Inflammatory macrophage (primary cell): ENCODE measurements at places on chromosomes 3 and 15.

GRCh38 chr15:62546628-62547027 is 381.5 kb upstream of the C2CD4B start:
- DNase-seq: no peak

DNA sequence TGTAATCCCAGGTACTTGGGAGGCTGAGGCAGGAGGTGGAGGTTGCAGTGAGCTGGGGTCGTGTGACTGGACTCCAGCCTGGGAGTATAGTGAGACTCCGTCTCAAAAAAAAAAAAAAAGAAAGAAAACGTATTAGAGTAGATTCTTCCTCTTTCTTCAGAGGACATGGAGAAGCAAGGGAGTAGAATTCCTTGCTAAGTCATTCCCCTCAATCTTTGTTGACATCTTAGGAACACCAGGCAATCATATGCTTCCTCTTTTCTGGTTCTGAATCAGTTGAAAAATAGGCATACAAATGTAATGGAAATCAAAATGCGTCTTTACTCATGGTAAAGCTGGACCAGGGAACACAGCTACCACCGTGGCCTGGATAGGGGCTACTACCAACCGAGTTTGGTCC is 38.3 kb upstream of the ATOSA start:
- peak; percentile 3 for DNase-seq

DNA sequence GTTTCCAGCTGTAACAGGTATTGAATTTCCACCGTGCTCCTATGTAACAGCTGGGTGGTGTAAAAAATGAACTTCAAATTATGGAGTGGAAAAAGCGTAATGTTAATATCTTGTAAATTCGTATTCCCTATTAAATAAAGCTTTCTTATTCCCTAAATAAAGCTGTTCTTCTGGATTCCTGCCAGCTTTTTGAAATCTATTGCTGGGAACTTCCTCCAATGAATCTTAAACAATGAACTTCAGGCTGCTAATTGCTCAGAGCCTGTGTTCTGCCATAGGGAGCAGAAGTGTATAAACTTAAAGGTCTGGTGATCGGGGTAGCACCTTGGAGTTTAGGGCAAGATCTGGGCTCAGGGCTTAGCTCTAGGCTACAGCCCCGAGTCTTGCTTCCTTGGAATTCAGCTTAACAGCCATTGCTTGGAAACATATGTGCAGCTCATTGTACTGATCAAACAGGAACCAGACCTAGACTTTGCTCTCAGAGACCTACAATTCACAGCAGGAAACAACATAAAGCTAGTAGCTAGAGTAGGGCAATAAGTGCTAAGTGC is 1.4 kb downstream of the ARL14 start:
- DNase-seq: no peak

DNA sequence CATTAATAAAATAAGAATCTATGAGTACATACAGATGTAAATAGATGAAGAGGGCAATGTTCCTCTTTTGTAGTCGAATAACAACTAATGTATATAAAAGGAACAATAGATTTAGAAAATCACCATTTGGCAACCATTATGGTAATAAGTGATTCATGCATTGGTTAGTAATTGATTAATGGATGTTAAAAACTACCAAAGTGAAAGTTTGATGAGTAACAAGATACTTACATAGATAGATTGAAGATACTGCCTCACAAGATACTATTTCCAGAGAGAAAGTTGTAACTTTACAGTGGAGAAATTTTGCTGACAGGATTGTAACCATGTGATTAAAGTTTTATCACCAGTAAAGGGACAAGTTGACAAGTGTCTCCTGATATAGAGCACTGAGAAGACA is 55.0 kb downstream of the TCF12 start:
- DNase-seq: no peak

GRCh38 chr3:52056521-52056967 is at the start of gene DUSP7:
Gene DUSP7 (minus strand): TSS chr3:52056571. CDS start chr3:52056366, 205 bp downstream.
- peak; percentile 57 for DNase-seq

DNA sequence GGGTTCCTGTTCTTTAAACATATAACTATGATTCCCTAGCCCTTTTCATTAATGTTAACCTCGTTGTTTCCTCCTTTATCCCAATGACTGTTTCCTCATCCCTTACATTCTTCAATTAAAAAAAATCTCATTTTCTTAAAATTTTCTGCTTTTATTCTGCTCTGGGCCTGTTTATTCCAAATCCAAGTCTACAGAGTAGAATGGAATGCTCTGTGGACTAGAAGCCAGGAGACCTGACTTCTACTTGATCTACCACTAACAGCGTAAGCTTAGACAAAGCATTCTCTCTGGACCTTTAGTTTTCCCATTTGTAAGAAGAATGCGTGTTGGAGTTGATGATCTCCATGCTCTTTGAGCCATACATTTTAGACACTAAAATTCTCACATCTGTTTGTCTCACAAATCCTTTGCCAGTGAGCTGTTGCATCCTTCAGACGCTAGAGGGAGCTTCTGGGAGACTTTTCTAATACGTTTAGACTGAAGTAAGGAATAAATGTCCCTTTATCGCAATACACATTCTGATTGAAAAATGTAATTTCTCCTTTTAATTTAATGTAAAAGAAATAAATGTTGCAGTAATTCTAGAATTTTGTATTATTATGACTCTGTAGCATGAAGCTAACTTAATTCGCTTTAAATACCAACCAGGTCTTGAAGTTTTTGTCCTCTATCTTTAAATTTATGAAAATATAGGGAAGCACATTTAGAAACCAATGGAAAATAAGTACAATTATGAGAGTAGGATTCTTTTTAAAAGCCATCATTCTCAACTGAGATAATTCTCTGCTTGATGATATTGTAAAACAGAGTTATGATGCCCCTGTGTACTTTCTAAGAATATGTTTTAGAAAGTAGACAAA is 21.7 kb upstream of the GMNC start:
- DNase-seq: peak; percentile 61

DNA sequence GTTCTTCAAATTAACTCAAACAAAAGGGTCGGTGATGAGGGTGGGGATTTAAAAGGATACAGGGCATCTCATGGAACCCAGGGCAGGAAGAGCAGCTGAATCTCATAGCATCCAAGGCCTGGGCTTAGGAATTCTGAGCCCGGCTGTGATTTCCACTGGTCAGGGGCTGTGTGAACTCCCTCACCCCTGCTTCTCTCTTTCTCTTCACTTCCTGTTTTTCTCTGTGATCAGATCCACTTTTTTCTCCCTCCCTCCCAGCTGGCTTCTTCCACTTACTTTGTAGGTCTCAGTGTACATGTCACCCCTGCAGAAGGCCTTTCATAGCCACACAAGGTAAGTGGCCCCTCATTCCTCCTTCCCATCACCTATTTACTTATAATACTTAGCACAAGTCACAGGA is 68.2 kb upstream of the CORO2B start:
- no peak for DNase-seq

GRCh38 chr15:48407646-48408045 is 76.4 kb downstream of the DUT start:
- no peak for DNase-seq

DNA sequence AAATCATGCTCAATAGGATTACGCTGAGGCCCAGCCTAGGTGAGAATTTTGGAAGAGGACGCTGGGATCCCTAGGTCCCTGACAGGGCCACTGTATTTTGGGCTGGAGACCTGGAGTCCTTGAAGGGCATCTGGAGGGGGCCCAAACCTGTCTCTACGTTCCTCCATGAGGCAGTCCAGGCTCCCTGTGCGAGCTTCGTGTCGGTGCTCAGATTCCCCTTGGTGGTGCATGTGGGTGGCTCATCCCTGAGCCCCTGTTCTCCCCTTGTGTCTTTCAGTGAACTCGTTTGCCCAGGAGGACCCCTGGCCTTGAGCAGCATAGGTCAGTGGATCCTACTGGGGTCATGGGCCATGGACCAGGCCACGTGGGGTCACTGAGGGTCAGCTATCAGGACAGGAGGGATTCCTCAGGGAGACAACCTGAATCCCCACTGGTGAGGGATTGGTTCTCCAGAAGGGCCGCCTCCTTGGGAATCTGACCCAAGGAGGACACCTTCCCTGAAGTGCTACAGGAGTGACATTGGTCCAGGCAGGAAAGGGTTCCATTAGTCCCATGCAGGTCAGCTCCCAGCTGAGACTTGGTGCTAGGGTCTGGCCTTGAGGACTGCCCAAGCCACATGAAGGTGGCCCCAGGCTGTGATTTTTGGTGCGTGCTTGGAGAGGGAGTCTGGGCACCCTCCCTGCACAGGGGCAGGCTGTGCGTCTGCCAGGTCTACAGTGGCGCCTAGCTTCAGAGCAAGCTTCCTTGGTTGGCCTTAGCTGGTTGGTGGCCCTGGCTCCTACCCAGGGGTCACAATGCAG is 229.8 kb downstream of the SNRPN start:
- DNase-seq: no peak

GRCh38 chr3:66638717-66639116 is 137.9 kb upstream of the LRIG1 start:
- DNase-seq: peak; percentile 26

GRCh38 chr3:3189102-3189727 is 9.7 kb upstream of the CRBN start:
- no peak for DNase-seq

GRCh38 chr3:42509111-42509510 is 6.7 kb downstream of the VIPR1 start:
- DNase-seq: no peak

DNA sequence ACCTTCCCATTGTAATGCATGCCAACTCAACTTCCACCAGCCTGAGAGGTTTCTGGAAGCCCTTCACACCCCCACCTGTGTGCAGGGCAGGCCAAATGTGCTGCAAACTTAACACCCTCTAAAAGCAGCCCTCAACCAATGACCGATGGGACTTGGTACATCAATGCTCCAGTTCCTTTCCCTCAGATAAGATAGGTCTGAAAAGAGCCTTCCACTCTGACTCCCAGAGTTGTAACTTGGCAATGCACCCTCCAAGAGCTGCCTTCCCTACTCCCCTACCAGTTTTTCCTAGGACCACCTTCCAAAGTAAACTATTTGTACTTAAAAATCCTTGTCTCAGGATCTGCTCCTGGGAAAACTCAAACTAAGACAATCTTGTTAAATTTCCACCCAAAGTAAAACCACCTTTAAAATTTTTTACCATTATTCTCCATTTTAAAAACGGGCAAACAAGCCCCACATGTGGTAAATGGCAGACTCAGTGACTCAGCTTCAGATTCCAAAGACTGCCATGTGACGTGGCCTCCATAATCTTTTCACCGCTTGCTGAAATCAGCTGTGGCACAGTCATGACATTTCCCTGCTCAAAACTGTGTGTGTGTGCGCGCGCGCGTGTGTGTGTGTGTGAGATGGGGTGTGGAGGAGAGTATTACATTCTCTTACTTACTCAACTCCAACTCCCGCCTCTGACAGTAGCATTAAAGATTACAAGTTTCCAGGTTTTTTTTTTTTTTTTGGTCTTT is 17.2 kb downstream of the RASGRP1 start:
- DNase-seq: no peak

GRCh38 chr3:43696441-43696840 is 5.7 kb downstream of the ABHD5 start:
- no peak for DNase-seq

DNA sequence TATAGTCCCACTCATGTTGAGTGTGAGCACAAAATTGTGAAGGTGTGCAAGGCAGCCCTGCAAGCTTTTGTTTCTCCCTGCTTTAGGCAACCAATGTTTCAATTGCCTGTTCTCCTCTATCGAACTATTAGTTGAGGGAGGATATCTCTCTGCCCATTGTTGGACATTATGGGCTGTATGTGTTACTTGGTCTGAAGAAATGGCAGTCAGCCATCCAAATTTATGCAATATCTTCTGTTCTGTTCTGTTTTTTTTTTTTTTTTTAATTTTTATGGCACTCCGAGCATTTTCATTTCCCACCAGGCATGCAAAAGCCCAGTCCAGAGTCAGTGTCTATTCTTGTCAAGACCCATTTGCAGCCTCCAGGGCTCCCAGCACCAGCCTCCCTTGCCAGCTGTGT is 44.0 kb downstream of the ANAPC13 start:
- no peak for DNase-seq

DNA sequence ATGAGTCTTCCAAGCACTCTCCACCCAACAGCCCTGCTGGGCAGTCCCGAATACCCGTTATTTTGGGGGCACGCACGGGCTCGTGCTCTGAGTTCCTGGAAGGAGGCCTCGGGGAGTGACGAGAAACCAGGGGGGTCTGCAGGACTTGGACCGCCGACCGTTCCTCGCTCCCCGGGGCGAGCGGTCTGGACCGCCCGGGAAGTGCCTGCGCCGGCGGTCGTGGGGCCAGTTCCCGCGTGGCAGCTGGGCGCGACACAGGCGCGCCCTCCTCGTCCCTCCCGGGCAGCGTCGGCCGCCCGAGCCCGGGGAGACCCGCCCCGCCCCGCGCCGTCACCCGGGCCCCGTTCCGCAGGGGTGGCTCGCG is 387 bp downstream of the GNB4 start:
- DNase-seq: peak; percentile 63

DNA sequence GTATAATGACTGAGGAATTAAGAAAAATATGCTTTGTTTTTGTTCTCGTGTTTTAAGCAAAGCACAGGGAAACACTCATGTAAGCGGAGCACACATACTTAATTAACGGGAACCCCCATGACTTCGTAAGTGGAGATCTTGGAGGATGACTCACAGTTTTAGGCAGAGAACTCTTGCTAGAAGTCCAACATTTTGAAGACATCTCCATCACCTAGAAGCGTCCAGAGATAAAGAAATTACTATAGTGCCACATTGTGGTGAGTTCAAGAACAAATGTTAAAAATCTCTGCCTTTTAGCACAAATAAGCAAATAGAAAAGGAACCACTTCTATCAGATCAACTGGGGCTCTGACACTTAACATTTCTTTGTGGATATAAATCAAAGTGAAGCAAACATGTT is 194.1 kb upstream of the ARHGEF26 start:
- peak; percentile 23 for DNase-seq

DNA sequence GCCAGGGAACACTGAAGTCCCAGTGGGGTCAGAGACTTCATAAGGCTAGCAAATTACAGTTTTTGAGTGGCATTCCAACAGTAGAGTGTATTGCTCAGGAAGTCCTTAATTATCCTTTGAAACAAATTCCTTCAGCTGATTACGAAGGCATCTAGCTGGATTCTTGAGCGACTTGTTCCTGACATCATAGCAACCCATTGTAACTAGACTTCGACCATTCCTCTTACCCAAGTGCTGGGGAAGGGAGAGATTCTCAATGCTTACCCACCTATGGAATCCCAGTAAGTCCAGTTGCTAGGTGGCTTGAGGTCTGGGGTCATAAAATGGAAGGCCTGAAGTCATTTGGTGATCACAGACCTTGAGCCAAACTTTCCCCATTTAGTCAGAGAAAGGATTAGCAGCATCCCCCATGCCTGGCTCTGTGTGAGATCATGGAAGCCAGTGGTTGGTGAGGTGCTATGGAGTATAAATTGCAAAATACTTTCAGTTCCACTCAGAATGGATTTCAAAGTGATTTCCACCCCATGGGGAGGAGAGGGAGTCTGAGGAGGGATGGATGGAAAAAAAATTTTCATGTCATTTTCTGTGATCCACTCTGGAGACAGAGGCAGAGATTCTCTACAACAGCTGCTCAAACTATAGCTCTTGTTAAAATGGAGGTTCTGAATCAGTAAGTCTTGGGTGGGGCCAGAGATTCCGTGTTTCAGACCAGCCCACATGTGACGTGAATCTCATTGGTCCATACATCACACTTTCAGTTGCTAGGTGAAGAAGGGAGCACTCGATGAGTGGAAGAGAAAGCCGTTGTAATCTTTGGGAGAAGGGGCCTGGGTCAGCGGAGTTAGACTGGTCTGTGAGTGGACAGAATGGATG is 45.7 kb downstream of the CD86 start:
- peak; percentile 34 for DNase-seq
